ENCODE measurements at places on chromosomes 1 and 21.

GRCh38 chr1:58395355-58395754, 151.2 kb downstream of the OMA1 start:
- DNase-seq: peak; percentile 94

DNA sequence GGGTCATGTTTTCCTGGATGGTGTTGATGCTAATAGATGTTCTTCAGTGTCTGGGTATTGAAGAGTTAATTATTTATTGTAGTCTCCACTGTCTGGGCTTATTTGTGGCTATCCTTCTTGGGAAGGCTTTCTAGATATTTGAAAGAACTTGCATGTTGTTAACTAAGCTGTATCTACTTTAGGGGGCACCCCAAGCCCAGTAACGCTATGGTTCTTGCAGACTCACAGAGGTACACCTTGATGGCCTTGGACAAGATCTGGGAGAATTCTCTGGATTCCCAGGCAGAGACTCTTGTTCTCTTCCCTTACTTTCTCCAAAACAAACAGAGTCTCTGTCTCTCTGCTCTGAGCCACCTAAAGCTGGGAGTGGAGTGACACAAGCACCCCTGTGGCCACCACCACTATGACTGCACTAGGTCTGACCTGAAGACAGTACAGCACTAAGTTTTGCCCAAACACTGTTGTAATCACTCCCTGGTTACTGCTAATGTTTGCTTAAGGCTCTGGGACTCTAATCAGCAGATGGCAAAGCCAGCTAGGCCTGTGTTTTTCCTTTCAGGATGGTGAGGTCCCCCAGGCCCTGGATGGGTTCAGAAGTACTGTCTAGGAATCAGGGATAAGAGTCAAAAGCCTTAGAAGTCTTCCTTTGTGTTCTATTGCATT, 76.5 kb upstream of the C1orf21 start:
- no peak for DNase-seq

GRCh38 chr1:218211241-218211640, 73.9 kb upstream of the RRP15 start:
- peak; percentile 32 for DNase-seq

DNA sequence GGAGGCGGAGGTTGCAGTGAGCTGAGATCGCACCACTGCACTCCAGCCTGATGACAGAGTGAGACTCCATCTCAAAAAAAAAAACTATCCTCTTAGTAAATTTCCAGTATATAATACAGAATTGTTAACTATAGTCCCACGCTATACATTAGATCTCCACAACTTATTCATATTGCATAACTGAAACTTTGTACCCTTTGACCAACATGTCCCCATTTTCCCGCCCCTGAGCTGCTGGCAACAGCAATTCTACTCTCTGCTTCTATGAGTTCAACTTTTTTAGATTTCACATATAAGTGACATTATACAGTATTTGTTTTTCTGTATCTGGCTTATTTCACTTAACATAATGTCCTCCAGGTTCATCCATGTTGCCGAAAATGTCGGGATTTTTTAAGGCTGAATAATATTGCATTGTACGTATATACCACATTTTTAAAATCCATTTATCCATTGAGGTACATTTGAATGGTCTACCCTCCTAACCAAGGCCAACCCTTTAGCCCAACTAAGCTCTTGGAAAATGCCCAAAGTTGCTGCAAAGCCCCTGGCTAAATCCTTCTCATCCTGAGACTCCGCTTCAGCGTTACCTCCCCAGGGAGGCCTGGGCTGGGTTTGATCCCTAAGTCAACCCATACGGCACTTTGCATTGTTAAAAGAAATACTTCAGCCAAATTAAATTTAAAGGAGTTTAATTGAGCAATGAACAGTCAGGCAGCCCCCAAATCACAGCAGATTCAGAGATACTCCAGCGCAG, 34.2 kb downstream of the NEK2 start:
- no peak for DNase-seq

- DNase-seq: no peak
These were observed 4.0 kb downstream of the ACTL8 start for GRCh38 chr1:17759114-17759513.

GRCh38 chr1:203640723-203641502, 14.3 kb downstream of the ATP2B4 start:
- DNase-seq: no peak

- DNase-seq: no peak
These were observed 47.7 kb downstream of the NOS1AP start for GRCh38 chr1:162117039-162117774.

DNA sequence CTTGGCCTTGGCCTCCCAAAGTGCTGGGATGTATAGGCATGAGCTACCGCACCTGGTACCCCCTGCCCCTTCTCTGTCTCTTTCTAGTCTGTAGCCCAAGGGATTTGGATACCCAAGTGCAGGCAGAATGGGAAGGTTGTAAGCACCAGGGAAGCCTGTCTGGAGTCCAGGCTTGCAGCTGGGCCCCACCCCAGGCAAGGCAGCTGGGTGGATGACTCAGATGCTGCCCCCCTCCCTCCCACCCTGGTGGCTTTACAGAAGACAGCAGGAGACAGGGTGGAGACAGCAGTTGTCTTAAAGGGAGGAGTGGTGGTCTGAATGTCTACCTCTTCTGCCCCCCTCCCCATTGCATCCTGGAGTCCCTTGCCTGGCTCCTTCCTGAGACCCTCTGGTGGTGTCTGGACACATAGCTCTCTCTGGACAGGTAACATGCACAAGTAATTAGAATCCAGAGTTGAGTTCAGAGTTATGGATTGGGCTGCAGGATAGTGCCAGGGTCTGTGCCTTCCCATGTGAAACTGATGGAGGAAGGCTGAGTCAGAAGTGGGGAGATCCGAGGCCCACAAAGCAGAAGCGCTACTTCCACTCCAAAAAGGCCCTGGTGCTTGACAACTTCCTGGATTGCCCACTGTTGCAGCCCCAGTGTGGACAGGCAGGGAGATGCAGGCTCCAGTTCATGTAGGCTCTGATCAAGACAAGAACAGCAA, 5.1 kb downstream of the LMNA start:
- DNase-seq: peak; percentile 73

GRCh38 chr1:172827841-172828240, 168.9 kb downstream of the FASLG start:
- DNase-seq: no peak

GRCh38 chr21:37338671-37339551, 27.7 kb upstream of the DYRK1A start:
- peak; percentile 95 for DNase-seq

- DNase-seq: no peak
These were observed 363.1 kb downstream of the MATN1 start for GRCh38 chr1:30360281-30360680.

DNA sequence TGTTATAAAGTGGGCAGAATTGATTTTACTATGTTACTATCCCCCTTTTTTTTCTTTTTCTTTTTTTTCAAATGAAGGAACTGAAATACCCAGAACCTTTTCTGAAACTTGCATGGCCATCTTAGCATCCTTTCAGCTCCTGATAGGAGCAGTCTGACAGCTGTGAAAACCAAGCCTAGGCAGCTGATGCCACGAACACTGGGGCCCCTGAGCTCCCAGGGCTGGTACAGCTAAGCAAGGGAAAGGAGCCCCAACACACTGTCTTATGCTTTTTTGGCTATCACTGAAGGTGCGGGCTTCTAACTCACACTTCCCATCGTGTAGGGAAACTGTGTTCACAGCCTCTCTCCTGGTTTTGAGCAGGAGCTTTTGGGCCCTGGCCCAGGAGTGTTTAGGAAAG, 23.0 kb upstream of the CAMK1G start:
- no peak for DNase-seq

DNA sequence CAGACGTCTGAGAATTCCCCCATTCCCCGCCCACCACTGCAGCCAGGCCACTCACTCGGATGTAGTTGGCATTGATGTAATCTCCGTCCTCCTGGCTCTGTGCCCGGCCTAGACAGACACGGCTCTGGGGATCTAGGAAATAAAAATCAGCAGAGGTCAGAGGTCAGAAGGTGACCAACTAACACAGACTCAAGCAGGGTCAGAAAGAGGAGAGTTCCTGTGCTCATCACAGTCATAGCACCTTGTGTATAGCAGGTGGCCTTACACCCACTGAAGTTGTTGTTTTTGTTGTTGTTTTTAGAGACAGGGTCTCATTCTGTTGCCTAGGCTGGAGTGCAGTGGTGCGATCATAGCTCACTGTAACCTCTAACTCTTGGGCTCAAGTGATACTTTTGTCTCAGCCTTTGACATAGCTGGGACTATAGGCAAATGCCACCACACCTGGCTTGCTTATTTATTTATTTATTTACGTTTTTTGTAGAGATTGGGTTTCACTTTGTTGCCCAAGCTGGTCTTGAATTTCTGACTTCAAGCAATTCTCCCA, 4.9 kb downstream of the PTPN7 start:
- DNase-seq: no peak

DNA sequence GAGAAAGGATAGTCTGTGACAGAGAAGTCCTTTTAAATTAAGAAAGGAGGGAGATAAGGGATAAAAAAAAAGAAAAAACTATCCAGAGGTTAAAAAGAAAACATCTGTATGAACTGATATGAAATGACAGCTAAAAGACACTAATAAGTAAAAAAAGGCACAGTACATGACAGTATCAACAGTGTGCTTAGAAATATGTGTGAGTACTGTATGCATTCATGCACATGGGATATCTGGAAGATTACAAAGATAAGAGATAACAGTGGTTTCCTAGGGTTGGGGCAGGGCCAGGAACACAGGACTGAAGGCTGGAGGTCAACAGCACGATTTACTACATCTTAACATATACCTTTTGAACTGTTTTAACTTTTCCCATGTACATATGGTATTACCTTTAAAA, 13.3 kb downstream of the PTP4A2 start:
- DNase-seq: no peak

GRCh38 chr1:14732728-14733047, 134.2 kb downstream of the KAZN start:
- no peak for DNase-seq

DNA sequence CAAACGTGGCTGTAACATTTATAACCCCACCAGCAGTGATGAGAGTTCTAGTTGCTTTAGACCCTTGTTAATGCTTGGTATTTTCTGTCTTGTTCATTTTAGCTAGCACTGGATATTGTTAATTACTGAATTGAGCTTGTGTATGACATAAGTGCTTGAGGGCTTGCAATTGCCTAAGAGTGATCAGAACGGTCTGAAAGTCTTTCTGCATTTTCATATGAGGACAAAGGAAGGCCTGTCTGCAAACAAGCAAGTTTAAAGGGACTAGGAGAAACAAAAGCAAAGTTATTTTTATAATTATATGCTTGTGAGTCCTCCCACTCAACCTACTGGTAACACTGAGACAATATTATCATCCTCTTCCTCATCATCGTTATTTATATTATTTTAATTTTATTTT, 305.5 kb upstream of the DUSP10 start:
- no peak for DNase-seq

- no peak for DNase-seq
These were observed 1.7 kb upstream of the ANGPTL7 start for GRCh38 chr1:11187494-11187893.

DNA sequence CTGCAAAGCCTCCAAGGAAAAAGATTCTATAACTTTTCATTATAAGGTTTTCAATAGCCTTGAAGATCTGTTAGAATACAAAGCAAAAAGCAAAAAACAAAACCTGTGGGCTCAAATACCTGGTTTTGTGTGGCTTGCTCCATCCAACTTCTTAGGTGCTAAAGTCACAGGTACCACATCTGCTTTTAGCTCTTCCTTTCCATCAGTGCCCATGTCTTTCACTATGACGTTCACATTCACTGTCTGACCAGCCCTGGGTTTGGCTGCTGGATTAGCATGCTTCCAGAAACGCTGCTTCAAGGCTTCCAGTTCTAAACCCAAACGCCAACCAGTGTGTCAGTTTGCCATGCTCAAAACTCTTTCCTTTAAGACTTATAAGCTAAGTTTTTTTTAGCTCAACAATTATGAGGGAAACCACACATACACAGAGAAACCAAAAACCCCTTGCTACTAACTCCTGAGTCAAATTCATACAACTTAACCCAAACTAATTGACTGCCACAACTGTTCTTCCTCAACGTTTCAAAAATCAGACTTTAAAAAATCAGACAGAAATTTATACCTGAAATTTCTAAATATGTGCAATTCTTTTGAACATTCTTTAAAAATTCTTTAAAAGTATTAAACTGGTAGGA, 16.0 kb downstream of the CLSPN start:
- DNase-seq: no peak

- no peak for DNase-seq
These were observed 2.6 kb upstream of the TNFRSF9 start for GRCh38 chr1:7943251-7943650.

- DNase-seq: peak; percentile 17
These were observed 410.1 kb downstream of the BRINP3 start for GRCh38 chr1:190067592-190067991.

DNA sequence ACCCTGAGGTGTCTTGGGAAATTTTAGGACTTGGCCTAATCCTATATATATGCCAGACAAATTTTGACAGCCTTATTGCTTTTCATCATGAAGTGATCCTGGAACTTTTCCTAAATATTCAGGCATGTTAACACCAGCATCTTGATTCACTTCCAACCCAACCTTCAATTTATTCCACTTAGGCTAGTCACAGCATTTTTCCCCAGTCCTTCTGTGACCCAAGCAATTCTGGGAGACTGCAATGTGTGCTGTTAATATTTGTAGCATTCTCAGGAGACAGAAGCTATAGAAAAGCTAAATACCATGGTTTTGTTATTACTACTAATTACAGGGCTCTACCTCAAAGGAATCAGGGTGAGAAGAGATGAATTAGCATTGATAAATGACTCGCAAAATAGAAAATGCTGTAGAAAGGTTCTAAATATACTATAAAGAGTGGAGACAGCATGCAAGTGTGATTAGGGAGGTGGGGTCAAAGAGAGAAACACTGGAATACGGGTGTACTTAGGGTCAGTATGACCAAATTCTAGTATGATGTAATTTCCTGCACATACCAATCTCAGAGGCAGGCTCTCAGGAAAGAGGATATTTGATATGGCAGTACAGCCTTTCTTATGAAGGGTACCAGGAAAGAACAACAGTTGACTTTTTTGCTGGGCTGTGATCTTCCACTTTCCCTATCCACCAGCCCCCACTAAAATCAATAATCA, 29.1 kb downstream of the PRRX1 start:
- DNase-seq: peak; percentile 88

GRCh38 chr1:204837440-204838084, 33.1 kb upstream of the NFASC start:
- DNase-seq: peak; percentile 61

- peak; percentile 56 for DNase-seq
These were observed 18.0 kb downstream of the C8A start for GRCh38 chr1:56872597-56872996.

DNA sequence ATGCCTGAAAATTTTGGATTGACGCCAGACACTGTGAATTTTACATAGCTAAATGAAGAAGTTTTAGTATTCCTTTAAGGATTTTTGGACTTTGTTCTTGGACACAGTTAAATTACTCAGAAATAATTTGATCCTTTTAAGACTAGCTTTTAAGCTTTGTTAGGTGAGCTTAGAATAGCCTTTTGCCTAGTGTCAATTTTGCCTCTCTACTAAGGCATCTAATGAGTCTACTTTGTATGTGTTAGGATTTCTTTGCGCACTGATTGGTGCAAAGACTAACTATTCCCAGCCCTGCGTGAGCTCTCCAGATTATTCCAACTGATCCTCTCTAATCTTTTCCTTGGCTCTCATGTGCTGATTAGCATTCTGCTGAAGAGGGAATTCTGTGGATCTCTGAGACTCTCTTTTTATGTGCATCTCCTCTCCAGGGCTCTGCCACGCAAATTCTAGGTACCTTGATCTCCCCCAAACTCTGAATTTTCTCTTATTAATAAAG, 128.1 kb upstream of the BCL9 start:
- DNase-seq: no peak

GRCh38 chr1:194024659-194025058, 838.2 kb upstream of the B3GALT2 start:
- peak; percentile 90 for DNase-seq

- no peak for DNase-seq
These were observed 8.0 kb upstream of the RIMS3 start for GRCh38 chr1:40673452-40673851.

GRCh38 chr1:98405581-98406074, 255.9 kb upstream of the SNX7 start:
- no peak for DNase-seq

Data from fibroblast of skin of right quadriceps (primary cell).